ENCODE measurements at places on chromosomes 2 and 18. TPM values are rescaled to one million over a fixed set of nuclear protein-coding genes. Genes with fewer than 3 reads are reported as not detected.
A peak's percentile ranks its signal among the peaks of the same experiment; 100 is the strongest.

DNA sequence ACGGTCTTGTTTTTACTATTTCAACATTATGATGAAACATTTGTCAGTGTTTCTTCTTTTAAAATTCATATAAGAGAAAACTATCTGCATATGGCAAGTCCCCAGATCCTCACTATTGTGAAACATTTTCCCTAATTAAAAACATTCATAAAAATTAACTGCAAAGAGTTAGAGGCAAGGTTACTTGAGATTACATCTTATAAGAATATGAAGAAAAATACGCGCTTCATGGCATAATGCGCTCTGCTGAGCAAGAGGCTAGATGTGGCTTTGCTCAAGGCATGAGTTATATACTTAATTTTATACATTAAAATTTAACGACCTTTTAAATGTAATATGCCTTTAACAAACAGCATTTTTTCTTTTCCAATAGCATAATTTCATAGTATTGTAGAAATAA is 166.4 kb upstream of the RPRM start:
- DNase-seq: no peak

DNA sequence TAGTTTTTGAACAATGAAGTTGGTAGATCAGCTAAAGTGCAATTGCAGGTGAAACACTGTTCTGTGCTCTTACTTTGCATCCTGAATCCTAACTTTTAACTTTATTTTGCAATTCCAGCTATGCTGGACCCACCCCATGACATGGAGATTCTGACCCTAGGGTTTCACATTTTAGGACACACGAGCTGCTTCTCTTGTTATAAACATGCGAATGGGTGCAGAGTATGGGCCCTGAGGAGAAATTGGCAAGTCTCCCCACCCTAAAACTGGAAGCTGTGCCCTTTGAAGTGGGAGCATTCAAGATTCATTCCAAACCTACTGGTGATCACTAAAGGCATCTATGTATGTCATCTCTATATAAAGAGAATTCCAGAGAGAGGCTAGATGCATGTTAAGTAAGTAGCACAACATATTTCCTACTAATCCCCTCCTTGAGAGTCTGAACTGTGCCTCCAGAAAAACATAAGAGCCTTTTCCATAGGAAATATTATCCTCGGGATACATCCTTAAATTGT is 794.3 kb upstream of the ZEB2 start:
- DNase-seq: no peak

DNA sequence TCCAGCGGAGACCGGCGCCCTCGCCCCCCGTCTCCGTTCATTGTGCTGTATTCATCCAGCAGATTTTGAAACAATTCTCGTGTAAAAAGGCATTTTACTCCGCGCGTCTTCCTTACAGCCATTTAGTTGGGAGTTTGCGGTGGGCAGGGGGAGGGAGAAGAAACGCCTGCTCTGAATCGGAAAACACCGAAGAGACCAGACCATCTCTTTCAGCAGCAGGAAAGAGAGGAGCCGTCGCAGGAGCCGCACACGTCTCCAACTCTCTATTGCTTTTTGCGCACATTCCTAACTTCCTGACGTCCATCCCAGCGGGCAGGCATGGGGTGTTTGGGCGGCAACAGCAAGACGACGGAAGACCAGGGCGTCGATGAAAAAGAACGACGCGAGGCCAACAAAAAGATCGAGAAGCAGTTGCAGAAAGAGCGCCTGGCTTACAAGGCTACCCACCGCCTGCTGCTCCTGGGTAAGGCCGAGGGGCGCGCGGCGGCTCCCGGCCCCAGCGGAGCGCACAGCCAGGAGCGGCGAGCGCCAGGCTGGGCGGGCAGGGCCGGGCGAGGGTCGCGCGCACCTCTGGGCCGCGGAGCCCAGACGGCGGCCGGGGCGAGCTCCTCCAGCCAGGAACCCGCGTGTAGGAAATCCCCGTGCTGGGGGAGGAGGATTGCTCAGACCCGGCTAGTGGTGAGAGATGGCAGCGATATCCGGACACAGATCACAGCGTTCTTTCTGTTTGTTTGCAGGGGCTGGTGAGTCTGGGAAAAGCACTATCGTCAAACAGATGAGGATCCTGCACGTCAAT is 63.2 kb downstream of the GNAL start:
- no peak for DNase-seq

DNA sequence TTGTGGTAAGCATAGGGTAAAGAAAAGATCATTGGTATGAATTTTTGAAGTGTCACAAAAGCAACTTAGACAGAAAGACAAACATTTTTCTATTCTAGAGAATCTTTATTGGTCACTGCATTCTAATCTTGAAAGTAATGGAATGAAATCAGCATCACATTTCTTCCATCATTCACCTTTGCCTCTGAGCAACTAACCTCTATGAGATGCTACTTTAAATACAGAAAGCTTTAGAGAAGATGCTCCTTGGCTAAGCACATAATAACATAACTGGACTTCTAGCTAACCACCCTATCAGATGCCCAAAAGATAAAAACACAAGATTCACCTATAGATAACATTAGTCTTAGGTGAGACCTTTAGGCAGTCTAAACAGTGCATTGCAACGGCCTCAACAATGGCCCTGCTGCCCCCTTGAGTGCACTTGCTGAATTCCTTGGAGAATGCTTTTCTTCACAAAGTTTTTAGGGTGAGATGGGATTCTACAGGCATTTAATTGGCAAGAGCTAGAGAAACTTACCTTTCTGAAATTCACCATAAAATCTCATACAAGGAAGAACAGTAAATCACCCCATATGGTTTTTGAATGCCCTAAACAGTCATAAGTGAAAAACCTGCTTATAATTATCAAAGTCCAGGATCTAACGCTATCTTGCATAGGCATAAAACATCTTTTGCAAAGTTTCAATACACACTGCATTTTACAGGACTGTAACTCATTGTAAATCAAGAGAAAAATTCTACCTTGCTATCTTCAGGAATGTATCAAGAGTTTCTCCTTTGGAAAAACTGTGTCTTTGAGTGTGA is 791.3 kb upstream of the CHAC2 start:
- DNase-seq: no peak

- no peak for DNase-seq
These were observed 713.1 kb downstream of the CBLN2 start for GRCh38 chr18:71831039-71831438.

- DNase-seq: no peak
These were observed at the start of gene DUSP19 for GRCh38 chr2:183078464-183079138. Gene DUSP19, plus strand, starts transcription at chr2:183078747. Its CDS starts 187 bp downstream, at chr2:183078934.

DNA sequence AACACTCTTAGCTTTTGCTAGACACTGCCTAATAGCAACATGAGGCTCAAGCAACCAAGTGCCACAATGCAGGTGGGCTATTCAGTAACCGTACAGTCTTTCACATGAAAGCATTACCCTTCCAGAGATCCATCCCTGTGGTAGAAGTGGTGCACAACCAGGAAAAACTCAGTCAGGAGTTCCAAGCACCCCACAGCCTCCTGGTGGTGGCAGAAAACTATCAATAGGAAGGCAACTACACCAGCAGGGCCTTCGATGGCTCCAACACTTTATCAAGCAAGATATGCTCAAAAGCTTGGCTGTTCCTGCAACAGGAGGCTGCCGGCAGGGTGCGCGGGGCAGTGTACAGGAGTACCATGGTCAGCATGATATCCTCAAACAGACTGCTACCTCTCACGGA is 176.1 kb upstream of the DLGAP1 start:
- DNase-seq: no peak

- DNase-seq: no peak
These were observed 664 bp downstream of the CAMKMT start for GRCh38 chr2:44362207-44363015.

DNA sequence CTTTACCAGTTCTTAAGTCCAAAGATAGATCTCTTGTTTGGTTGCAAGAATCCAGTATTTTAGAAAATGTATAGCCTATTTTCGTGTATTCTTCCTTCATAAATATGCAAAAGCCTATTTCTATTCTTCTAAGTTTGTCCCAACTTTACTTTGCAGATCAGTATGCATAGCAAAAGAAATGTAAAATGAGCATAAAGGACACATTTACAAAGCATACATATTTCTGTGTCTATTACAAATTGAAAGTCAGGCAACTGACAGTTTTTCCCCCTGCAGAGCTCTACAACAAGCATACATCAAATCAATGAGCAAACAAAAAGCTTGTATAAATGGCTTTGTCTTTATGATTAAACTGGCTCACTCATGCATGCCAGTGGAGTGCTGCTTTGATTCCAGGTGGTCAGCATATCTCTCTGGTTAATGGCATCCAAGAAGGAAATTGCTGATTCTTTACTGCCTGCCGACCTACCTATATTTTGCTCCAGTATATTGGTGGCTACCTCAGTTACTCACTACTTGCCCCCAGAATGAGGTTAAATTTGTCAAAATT is 10.0 kb upstream of the VPS54 start:
- no peak for DNase-seq

DNA sequence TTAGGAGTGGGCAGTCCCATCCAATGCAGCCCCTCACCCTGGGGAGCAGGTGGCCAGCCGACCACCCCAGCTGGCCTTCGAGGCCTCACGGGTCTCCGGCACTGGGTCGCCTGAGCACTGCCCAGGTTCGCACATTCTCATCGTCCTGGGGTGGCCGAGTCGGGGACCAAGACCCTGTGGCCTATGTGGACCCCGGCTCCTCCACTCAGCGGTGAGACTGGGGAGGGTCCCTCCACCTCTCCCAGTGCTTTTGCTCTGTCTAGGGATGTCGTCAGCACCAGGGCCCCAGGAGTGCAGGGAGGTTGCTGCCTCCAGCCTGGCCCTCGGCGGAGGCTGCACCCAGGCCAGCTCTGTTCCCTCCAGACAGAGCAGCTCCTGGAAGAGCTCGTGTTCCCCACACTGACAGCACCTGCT is 89.6 kb downstream of the TPO start:
- DNase-seq: no peak

DNA sequence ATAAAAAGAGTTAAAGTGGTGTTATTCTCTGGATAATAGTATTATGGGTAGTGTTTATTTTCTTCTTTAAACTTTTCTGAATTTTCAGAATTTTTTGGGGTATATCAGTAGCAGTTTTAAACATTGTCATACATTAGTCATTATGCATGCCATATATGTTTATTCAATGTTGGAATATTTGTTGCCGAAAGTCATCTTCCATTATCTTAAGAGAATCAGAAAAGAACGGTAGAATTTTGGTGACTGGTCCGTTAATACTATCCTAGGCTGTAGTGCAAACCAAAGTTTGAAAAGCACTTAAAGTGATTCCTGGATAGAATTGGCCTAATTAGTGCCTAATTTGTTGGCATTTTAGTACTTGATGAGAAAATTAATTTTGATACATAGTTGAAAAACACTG is 244.1 kb downstream of the PHLPP1 start:
- DNase-seq: no peak

DNA sequence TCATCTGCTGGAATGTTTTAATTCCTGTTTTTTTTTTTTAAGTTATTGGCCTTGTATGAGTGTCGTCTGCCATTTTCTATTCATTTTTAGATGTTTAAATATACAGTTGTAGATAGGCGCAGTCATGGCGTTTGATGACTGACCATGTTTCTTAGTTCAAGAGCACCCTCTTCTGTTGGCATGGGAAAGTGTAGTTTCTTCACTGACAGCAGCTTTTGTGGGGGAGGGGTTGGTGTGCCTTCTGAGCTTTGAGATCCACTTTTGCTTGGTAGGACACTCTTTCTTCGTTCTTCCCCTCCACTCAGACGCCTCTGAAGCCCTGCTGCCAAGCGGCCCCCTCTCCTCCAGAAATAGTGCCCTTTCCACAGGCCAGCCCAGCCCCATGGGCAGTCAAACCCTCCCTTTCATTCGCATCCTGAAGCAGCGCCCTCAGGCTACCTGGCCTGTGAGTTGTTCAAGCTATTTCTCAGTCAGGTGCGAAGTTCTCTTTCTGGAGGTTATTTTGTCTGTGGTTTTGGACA is 492.0 kb downstream of the TNS1 start:
- no peak for DNase-seq

GRCh38 chr2:82226441-82226840 is 1921.9 kb upstream of the LRRTM1 start:
- no peak for DNase-seq

GRCh38 chr2:61426267-61426897 is 44.5 kb downstream of the USP34 start:
- DNase-seq: peak; percentile 12

- DNase-seq: no peak
These were observed 62.8 kb downstream of the INO80D start for GRCh38 chr2:206023183-206023582.

DNA sequence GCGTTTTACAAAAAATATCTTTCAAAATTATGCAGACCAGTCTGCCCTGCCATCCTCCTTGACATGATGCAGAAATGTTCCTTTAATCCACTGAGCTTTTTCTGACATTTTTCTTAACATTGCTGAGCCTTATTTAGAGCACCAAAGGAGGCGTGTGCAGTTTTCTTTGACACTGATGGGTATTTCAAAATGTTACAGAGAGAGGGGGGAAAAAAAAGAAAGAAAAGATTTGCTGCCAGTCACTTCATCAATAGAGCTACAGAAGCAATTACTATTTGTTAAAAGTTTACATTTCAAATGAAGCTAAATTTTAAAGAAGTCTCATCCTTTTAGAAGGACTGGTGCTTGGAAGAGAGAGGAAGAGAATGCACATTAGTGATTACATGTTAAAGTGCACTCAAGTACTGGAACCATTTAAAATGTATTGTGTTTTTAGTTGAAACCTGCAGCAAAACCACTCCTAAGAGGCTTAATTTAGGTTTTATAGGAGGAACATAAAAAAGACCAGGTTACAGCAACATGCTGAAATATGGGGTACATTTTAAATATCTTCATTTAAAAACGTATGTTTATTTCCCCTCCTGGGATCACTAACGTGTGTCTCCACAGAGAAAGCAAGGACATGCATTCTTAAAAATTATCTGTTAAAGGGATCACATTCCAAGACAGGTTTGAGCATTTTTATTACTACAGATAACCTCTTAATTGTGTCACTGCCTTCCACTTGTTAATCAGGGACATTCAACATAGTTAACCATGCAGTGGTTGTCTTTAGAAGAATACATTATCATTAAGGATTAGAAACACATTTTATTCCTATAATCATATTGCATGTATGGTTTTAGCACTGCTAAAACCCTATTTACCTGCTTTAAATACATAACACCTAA is 258.4 kb downstream of the MEIS1 start:
- no peak for DNase-seq

DNA sequence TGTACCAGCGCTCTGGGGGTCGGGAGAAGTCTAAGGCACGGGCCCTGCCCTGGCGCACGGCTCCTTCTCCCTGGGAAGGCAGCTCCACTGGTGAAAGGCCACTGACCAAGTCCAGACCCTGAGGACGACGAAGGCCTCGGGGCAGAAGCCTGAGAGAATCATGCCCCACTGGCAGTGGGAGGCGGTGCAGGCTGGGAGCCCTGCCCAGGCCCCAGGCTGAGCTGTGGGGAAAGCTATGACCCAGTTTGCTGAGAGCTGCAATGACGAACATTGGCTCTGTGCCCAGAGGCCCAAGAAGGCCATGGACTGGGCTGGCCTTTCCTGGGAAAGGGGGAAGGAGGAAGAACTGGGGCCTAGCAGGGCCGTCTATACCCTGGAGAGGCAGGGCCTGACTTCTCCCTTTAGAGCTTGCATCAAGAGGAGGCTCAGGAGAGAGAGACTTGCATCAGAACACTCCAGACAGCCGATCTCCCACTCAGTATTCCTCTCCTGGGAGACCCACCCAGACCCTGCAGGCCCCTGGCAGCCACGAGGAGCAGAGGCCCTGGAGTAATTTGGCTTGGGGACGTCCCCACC is 32.9 kb downstream of the HS1BP3 start:
- DNase-seq: peak; percentile 32

GRCh38 chr2:171505374-171505773 is 16.9 kb upstream of the CYBRD1 start:
- DNase-seq: no peak

The HSPD1 gene
- 226 TPM for total RNA-seq

The UGT1A5 gene
- 9.7 TPM for total RNA-seq

The SPP2 gene
- not detected for total RNA-seq

The CYP1B1 gene
- total RNA-seq: 1.0 TPM

The SCYGR4 gene
- total RNA-seq: not detected

The RAD51AP2 gene
- total RNA-seq: 0.32 TPM

The GPR35 gene
- total RNA-seq: 3.2 TPM

Measured in esophagus squamous epithelium (tissue), 5 donors.